Stimulated activated CD4-positive, alpha-beta T cell treated with anti-CD3 and anti-CD28 coated beads, Interleukin-12 subunit alpha, Interleukin-12 subunit beta, amount 100 ng/mL, for 48 hours (primary cell): ENCODE measurements at places on chromosomes 4 and X.

DNA sequence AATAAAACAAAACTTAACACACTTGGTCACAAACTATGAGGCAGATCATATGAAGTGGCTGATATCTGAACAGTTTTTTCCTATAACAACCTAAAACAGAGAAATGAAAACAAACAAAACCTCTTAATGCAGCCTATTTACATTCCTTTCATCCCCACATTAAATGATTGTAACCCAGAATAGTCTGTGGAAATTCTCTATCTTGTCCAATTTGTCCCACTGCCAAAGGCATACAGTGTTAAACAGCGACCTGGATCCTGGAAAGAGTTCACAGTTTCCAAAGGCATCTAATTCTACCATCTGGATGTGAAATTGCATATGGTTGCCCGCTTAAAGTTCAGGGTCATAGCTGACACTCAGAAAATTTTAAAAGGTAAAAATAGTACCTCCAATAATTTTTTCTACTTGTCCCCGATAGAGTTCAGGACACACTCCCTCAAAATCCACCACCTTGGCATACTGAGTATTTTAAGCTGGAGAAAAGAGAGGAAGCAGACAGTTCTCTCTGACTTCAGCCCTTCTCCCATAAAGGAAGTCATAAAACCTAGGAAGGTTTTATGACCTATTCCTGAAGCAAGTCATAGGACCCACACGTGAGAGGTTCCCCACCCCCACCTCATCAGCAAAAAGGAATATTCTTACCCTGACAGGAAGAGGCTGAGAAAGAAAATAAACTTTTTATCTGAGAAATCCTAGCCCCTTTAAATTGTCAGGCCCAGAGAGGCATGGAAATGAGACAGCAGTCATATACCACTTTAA is 270.2 kb downstream of the PAPSS1 start:
- DNase-seq = no peak

- DNase-seq = no peak
Observed at GRCh38 chr4:183546376-183546775, 41.5 kb downstream of the ING2 start.

- no peak for DNase-seq
Observed at GRCh38 chr4:185958094-185958747, 110.7 kb upstream of the TLR3 start.

GRCh38 chr4:10056334-10057022 is 35.2 kb upstream of the SLC2A9 start:
- no peak for DNase-seq

DNA sequence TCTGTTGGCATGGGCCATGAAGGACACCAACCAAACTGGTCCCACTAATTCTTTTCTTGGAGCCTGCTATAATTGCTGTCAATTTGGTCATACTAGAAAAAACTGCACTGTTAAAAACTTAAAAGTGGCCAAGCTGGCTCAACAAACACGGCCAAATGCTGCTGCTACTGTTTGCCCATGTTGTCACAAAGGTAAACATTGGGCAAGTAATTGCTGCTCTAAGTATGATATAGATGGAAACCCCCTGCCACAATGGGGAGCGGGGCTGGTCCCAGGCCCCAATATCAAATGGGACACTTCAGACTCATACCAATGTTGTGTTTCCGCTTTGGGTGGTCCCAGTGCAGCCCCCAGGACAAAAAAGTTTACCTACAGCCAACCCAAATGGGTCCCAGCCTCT is 52.1 kb downstream of the SPIN3 start:
- DNase-seq = no peak

DNA sequence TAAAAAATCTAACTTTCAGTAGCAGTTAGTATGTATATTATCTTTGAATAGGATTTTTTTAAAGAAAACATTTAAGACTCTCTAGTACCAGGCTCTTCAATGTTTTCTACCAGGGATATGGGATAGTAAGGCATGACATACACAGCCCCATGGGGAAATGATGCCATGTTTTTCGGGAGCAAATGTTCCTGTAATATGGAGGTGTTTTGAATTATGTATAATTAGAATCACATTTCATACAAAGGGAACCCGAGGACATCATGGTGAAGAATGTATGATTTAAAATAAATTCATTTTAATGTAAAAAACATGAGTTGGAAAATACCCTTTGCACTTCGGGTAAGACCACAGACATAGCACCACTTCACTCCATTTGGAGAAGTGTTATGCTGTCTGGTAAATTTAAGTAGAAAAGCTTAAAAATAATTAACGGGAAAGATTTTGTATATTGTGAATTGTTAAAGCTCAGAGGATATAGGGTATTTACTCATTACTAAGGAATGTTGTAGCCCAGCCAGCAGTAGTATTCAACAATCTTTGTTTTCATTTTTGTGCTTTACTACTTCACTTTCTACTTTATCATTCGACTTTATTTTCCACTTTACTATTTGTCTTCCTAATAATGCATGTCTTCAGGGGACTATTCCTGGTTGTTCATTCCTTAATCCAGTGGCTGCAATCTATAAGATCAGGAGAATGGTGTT is 2050.7 kb downstream of the ARAP2 start:
- DNase-seq = no peak

DNA sequence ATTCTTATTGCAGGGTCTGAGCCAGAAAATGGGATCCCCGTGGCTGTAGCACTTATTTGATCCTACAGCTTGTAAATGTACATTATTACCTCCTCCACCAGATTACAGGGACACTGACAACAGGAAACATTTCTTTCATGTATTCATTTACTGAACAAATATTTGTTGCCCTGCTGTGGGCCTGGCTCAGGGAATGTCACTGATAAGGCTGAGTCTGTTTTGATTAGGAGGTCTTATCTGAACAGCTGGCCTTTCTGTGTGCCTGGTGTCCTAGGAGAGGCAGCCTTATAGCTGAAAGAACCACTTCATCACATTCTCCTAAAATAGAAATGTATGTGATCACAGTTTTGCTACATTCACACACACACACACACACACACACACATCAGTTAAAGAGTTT is 45.5 kb upstream of the PROM1 start:
- DNase-seq = no peak

DNA sequence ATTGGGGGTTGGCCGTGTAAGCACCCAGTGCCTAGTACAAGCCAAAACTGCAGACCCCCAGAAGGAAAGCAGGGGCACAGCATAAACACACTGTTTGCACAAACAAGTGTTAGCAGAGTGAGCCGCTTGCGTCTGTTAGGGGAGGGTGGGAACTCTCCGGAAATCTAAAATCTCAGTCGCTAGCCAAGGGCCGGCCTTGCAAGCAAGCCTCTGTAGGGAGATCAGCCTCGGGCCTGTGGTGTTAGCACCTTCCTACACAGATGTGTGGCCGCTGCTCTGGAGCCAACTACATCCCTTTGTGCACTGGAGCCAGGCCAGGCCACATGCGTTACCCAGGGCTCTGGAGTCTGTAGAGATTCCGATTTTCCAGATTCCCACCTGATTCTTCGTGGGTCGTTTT is 67.1 kb downstream of the GPR143 start:
- no peak for DNase-seq

DNA sequence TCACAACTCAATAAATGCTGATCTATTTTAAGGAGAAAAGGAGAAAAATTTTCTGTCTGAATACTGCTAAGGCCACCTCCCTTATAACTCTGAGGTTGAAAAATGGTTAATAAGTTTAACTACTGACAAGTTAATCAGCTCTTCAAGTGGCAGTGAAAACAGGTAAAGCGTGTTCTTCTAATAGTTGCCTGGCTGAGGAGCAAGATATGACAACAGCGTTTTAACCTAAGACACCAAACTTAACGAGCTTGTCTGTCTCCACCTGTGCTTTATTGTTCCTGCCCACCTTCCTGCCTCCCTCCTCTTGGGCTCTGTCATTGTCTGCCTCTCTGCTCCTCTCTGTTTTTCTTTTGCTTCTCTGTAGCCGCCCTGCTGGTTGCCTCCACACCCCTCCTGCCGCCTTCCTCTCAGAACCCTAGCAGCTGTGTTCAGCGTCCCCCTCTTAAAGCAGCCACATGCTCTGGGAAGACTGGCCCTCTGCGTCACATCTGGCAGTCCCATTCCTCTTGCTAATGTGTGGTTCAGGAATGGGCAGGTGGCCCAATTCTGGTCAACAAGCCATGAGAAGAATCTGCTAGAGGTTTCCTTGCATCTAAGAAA is 4.3 kb upstream of the TSPAN5 start:
- DNase-seq = peak; percentile 4

GRCh38 chr4:39232100-39232499 is 49.8 kb downstream of the WDR19 start:
- DNase-seq = no peak

GRCh38 chr4:140344621-140345020 is 28.8 kb upstream of the SCOC start:
- DNase-seq = no peak

GRCh38 chrX:68647156-68647957 is at the start of gene STARD8:
TSS of gene STARD8 (plus strand) at chrX:68647666. CDS start at chrX:68647883, 217 bp downstream.
- no peak for DNase-seq

GRCh38 chr4:42344309-42344708 is 53.0 kb upstream of the SHISA3 start:
- no peak for DNase-seq

GRCh38 chrX:81259020-81259713 is 57.3 kb downstream of the SH3BGRL start:
- DNase-seq = no peak

GRCh38 chr4:123449362-123449761 is 52.8 kb downstream of the SPRY1 start:
- no peak for DNase-seq

DNA sequence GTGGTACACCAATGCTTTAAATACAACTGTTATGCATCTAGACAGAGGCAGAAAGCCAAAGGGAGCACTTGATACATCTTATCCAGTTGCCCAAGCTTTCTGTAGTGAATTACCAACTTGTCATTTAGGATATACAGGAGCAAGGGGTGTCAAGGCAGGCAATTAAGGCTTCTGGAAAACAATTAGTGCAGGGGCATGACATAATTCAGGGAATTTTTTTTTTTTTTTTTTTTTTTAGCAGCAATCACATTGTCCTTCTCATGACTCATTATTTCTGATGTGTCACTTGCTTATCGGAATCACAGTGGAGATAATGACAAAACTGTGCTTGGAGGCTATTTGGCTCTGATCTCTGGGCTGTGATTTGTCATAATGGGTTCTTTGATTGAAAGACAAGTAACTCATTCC is 259.5 kb downstream of the ARHGAP24 start:
- DNase-seq = no peak

- no peak for DNase-seq
Observed at GRCh38 chr4:184653650-184654049, 4.1 kb downstream of the PRIMPOL start.

DNA sequence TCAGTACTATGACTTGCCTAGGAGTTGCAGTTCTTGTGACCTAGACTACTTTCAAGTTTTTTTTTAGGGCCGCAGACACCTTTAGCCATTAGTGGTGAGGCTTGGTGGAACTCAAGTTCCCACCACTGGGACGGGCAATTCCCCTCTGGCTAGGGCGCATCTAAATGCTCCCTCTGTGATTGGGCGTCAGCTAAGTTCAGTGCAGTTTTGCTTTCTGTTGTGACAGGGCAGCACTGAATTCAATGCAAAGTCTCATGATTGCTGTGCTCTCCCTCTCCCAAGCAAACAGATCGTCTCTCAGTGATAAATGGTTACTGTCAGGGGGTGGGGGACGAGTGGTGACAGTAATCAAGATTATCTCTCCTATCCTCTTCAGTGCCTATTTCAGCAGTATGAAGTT is 52.7 kb upstream of the FRMPD3 start:
- DNase-seq = no peak

DNA sequence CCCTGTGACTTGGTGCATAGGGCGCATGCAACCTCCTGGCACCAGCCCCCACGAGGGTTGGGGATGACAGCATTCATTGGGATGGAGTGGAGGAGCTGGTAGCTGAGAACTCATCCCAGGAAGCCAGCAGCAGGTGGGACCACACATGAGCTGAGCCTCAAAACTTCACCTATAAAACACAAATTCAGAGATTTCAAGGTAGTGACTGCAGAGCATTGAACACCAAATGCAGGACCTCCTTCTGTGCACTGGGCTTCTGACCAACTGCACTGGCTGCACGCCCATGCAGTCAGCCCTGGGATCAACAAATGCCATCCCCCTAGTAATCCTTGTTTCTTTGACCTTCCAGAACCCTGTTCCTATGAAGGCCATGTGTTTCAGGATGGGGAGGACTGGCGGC is 197.8 kb downstream of the FRAS1 start:
- DNase-seq = no peak

GRCh38 chr4:138736362-138736761 is 279.2 kb upstream of the NOCT start:
- no peak for DNase-seq

DNA sequence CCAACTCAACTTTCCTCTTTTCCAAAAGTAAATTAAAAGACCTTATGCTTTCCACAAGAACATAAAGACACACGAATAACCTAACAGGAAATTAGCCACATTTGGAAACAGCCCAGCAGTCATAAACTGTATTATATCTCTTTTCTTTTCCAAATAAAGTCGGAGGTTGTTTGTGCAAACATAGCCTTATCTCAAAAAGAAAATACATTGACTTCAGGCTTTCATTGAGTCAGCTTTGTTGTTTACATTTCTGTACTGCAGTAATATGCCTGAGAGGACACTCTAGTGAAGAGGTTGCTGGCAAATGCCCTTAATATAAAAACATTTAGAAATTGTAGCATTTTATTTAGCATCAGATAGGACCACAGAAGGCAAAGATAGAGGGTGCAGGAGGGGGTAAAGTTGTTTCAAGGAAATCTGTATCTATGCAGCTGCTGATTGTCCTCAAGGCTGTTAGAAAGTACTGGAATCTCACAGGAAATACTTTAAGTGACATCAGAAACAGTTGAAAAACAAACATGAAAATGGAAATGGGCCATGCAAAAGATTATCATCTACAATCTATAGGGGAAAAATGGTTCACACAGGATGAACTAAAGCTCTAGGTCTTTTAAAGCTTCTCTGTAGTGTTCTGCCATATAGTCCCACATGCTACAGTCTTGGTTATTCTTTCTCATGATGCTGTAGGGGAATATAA is 14.5 kb downstream of the LNX1 start:
- DNase-seq = no peak

DNA sequence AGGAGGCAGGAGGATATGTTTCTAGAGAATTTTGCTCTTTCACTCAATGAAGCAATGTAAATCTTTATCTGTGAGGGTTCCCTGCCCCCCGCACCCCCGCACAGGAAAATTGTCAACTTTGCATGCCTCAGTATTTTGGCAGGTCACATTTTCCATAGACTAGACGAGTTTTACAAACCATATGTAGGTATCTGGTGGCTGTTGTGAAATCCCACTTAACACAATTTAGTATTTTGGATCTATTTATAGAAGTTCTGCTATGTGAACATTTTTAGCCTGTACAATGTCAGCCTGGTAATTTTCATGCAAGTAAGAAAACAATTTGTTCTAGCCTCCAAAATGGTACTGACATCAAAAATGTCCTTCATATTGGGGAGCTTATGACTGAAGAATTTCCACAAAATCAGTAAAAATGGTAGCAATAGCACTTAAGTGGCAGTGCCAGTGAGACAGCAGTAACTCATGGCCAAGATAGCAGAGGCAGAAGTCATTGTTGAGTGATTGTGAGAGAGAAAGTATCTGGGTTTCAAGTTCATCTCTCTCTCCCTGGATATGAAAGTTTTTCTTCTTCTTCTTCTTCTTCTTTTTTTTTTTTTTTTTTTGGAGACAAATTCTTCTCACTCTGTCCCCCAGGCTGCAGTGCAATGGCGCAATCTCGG is 12.4 kb upstream of the FRYL start:
- DNase-seq = no peak

GRCh38 chrX:39787999-39788398 is 309.8 kb downstream of the BCOR start:
- no peak for DNase-seq

GRCh38 chr4:23890369-23891063 is 669 bp upstream of the PPARGC1A start:
- no peak for DNase-seq
